ENCODE measurements at places on chromosomes 5 and 9.

- DNase-seq = no peak
Observed at GRCh38 chr9:17330097-17330496, 195.3 kb downstream of the CNTLN start.

DNA sequence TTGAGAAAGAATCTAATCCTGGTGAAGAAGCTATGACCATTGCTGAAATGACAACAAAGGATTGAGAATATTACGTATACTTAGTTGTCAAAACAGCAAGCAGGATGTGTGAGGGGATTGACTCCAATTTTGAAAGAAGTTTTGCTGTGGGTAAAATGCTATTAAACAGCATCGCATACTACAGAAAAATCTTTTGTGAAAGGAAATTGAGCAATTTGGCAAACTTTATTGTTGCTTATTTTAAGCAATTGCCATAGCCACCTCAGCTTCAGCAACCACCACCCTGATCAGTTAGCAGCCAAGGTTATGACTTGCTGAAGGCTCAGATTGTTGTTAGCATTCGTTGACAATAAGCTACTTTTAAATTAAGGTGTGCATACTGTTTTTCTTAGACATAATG, 22.5 kb upstream of the ARL14EPL start:
- no peak for DNase-seq

GRCh38 chr5:95823738-95824609, 1.4 kb upstream of the GLRX start:
- DNase-seq = no peak

GRCh38 chr5:144202072-144202471, 31.4 kb downstream of the KCTD16 start:
- no peak for DNase-seq

DNA sequence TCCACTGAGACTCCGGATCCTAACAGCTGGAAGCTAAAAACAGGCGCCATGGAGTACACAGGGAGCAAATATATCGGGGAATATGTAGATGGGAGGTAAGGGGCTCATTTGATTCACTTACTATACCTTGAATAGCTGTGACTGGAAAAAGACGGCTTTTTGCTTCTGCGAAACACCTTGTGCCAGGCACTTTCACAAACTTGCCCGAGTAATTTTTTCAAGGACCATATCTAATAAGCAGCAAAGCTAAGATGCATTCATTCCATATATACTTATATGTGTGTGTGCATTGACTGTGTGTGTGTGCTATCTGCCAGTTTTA, 178 bp downstream of the MORN5 start:
- no peak for DNase-seq

GRCh38 chr9:127393645-127394044, 3.3 kb upstream of the SLC2A8 start:
- no peak for DNase-seq

GRCh38 chr5:109964136-109964535, 274.4 kb downstream of the MAN2A1 start:
- DNase-seq = no peak

DNA sequence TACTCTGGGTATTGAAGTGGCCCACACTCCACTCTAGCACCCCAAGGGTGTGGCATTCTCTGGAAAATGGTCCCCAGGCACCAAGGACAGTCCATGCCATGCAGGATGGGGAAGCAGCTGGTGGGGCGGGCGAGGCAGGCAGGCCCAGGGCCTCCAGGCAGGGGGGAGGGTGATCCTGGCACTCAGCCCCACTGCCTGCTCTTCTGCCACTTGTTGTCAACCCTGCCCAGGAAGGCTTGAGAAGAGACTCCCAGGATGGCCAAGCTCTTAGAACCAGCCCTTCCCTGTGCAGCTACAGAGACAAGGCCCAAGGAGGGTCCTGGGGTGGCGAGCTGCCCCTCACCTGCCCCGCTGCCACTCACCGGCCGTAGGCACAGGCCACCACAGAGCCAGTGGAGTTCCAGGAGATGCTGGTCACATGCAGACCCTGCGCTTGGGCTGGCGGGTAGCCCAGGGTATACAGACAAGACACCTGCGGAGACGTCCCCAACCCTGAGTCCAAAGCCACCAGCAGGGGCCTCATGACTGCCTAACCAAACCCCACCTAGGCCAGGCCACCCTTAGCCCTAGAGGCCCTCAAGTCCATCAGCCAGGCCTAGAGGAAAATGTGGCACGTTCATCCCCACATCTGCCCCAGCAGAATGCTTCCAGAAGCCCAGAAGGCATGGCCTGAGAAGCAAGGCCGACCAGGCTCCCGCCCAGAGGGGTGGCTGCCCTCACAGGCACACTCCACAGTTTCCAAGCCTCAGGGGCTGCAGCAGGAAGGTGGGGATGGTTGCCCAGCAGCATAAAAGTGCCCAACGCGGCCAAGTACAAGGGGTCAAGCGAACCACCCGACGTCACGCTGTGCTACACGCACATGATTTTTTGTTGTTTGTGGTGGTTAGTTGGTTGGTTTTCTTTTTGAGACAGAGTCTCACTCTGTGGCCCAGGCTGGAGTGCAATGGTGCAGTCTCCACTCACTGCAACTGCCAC, 19.8 kb downstream of the DYNC2I2 start:
- DNase-seq = no peak

DNA sequence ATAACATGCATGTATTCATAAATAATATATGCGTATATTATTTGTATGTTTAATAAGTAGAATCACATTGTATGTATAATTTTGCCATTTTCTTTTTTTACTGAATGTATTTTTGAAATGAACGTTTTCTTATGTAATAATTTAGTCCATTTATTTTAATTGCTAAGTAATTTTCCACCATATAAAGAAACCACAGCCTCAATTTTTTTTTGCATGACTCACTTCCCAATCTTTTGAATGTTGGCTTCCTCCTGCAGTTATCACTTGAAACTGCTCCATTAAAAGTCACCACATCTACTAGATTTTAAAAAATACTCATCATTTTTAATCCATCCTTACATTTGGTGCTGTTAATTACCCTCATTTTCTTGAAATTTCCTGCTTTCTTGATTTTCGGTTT, 363.3 kb upstream of the MEF2C start:
- DNase-seq = no peak

GRCh38 chr5:100434815-100435214, 100.4 kb upstream of the FAM174A start:
- DNase-seq = no peak
